ENCODE measurements at places on chromosomes 3 and 15.

DNA sequence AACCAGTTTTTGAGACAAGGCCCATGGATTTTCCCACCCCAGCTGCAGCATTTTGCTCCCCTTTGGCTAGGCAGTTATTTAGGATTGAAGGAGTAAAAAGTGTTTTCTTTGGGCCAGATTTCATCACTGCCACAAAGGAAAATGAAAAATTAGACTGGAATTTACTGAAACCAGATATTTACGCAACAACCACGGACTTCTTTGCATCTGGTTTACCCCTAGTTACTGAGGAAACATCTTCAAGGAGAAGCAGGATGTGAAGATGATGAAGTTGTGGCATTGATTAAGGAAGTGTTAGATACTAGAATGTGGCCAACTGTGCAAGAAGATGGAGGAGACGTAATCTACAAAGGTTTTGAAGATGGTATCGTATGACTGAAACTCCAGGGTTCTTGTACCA, 165.2 kb upstream of the MYRIP start:
- no peak for DNase-seq

DNA sequence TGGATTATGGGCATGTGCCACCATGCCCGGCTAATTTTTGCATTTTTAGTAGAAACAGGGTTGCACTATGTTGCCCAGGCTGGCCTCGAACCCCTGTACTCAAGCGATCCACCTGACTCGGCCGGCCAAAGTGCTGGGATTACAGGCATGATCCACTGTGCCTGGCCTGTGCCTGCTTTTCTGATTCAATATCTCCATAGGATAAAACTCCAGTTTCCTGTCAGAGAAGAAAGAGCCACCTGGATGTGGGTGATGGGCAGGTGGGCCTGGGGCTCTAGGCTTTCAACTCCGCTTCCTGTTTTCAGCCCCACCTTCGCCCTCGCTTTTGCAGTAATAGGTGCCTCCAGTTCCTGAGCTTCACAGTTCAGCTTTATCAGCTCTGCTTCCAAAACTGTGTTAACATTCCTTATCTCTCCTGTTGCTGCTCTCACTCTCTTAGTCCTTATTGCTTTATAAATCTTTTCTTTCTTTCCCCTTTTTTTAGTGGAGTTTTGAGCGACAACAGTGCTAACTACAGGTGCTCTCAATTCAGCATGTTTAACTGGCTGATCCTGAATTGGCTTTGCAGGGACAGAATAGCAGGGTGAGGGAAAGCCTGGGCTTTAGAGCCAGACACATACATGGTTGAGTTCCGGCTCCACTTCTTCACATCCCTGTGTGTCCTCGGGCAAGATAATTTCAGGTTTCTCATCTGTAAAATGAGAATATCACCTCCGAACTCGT, 21.1 kb upstream of the PDE8A start:
- DNase-seq, result no peak

- DNase-seq, result no peak
These were observed 925.7 kb downstream of the EPHA3 start for GRCh38 chr3:90032980-90033641.

DNA sequence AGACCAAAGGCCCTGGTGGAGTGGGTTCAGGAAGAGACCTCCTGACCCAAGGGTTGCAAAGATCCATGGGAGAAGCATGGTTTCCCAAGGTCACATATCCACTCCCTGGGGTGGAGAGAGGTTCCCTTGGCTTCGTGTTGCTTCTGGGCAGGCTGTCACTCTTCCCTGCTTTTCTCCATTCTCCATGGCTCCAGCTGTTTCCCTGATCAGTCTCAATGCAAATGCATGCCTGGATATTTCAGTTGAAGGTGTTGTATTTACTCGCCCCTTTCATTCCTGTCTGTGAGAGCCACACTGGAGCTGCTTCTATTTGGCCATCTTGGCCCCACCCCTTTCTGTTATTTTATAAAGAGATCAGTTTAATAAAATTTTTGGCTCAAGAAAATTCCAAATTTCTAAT, 95.0 kb upstream of the PLSCR4 start:
- DNase-seq, result no peak

GRCh38 chr3:32004113-32004765, 22.7 kb downstream of the ZNF860 start:
- no peak for DNase-seq

GRCh38 chr15:52144656-52145178, 32.1 kb upstream of the BCL2L10 start:
- no peak for DNase-seq

DNA sequence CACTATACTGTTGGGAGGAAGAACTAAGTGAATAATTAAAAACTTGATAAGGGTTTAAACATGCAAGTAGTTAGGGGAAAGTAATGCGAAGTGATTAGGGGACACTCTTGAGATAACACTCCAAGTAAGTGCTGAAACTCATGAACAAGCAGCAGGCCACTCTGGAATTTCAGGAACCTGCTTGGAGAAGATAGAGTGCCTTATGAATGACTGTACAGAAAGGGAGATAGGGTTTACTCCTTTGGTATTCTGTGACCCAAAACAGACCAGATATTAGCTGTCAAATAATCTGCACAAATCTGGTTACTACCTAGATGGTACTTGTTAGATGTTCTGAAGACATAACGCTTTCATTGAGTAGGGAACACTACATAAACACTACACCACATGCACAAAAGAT, 85.6 kb downstream of the FRMD4B start:
- DNase-seq, result no peak

- DNase-seq, result no peak
These were observed 150.9 kb downstream of the CNTN3 start for GRCh38 chr3:74463515-74463914.

- no peak for DNase-seq
These were observed 22.8 kb downstream of the EIF4E3 start for GRCh38 chr3:71702131-71703024.

DNA sequence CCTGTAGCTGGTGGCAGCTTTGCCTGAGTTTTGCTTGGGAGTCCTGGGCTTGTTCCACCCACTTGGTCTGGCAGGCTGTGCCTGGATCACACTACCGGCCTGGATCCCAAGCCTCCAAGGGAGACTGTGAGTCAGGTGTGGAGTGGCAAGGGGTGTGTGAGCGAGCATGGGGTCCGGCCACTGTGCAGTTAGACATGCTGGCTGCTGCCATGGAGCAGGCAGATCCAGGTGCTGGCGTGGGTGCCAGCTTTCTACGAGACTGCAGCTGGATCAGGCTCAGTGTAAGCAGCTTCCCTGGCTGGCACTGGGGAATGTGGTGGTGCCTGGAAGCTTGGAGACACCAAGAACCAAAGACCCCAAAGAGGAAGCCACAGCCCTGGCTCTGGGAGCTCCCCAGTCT, 102.0 kb upstream of the BNIP2 start:
- DNase-seq, result no peak

- DNase-seq, result no peak
These were observed 42.3 kb downstream of the CPN2 start for GRCh38 chr3:194308601-194309449.

- no peak for DNase-seq
These were observed 46.0 kb downstream of the KLF13 start for GRCh38 chr15:31372635-31373091.

DNA sequence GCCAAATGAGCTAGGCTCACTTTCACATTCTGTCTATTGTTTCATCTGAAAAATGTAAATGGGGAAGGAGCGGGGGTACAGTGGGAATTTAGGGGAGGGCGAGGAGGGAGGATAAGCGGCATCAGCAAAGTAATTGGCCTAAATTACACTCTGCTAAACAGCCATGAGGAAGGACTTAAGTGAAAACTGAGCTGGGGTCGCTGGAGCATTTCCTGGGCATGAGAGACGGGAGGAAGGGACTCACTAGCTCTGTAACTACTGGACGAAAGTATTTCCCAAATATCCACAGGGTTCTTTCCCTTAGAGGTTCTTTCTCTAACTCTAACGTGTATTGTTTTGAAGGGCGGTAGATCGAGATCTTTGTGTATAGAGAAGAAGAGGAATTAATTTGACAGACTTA, 418.0 kb downstream of the SOX2 start:
- DNase-seq, result no peak

DNA sequence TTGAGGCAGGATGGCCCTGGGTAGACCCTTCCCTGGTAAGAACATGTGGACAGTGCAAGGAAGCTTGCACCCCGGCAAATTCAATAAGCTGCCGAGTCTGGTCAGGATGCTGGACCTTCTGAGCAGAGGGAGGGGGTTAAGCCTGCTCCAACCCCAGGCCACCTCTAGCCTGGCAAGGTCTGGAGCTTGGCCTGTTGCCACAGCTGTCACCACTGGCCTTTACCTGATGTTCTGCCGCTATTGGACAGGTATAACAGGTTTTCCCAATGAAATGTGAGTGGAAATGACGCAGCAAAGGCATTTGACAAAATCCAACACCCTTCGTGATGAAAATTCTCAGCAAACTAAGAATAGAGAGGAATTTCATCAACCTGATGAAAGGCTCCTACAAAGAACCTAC, 699 bp upstream of the MESP1 start:
- no peak for DNase-seq

DNA sequence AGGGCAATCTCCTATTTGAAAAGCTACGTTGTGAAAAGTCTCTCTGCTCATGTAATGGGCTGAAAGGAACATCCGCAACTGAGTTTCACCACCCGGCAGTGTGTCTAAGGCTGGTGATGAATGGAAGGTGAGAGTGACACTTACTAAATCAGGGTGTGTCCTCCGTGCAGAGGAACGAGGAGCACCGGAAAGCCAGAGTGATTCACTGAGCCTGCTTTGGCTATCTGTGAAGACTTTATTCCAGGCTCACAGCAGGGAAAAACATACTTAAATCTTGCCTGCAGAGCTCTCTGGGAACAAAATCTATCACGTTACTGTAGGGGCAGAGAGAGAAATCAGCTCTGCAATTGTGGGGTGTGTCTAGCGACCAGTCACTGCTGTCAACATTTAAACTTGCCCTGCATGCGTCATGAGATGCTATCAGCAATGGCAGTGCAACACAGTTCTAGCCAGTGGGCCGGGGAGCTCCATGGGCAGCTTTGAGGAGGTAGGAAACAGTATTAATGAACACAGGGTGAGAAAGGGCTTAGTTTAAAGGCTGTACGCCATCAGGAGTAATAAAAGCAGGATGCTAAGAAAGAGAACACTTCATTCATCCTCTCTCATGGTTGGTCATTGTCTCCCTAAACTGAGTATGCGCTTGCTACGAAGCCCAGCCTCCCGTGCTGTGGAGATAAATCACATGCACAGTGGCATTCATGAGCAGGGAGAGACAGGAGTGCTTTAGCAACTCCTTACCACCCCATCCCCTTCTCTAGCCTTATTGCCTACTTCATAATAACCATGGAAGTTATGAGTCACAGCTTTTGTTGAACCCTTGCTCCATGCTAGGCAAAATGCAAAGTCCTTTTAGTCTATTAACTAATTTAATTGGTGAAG, 542.7 kb upstream of the ADAMTS9 start:
- DNase-seq, result no peak

DNA sequence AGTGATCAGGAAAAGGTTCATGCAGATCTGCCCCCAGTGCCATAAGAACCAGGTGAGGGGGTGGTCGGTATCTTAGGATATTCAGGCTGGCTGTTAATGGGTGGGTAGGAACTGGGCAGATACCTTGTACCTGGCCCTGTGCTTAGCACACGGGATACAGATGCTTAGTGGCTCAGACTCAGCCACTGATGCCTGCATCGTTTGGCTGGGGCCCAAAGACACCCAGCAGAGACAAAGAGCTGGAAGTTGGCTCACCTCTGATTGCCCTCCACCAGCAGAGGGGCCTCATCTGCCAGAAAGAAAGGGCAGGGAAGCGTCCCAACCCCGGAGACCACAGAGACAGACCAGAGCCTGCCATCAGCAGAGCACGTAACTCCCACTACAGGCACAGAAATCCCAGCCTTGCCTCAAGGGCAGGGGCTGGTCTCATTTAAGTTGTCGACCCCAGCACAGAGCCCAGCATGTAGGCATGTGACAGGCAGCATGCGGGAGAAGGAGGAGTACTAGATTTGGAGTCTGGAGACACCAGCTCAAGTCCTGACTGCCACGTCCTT, 64.1 kb upstream of the SLC6A1 start:
- no peak for DNase-seq

DNA sequence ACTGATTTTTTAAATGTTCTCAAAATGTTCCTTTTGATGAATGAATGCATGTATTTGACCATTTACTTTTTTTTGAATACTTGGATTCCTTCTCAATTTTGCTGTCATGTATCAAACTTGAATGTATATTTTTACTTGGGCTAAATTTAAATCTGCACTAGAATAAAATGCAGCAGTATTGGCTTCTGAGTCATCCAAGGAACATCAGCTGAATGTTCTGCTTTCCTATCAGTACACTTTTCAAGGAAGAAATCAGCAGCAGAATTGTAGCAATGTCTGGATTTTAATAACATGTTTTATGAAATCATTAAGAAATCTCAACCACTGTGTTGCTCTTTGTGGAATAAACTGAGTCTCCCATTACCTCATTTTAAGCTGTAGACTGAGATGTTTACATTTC, 57.0 kb upstream of the COL6A6 start:
- DNase-seq, result no peak

DNA sequence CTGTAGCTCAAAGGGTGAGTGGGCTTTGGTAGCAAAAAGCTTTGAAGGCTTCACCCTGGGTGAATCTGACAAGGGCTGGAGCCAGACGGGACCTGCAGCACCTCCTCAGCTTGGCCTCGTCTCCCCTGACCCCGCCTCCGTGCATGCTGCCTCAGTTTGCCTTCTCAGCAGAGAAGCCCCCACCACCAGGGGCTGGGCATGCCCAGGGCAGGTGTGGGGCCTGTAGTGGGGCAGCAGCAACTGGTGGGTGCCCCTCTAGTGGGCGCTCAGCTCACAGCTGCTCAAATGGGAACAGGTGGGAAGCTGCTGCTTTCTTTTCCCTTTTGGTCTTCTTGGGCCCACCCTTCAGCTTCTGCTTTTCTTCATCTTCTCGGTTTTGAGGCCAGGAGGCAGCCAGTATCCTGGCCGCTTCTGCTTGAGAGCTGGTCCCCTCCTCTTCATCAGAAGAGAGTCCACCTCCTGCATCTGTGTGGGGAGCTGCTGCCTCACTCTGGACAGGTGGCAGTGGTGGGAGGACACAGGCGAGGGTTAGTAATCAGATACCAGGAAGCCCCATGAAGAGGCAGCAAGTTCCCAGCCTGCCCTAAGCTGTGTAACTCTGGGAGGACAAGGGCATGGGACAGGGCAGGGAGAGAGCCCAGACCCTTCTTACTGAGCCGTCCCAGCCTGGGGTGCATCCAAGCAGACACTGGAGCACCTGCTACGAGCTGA, 21.0 kb downstream of the TMEM43 start:
- no peak for DNase-seq

DNA sequence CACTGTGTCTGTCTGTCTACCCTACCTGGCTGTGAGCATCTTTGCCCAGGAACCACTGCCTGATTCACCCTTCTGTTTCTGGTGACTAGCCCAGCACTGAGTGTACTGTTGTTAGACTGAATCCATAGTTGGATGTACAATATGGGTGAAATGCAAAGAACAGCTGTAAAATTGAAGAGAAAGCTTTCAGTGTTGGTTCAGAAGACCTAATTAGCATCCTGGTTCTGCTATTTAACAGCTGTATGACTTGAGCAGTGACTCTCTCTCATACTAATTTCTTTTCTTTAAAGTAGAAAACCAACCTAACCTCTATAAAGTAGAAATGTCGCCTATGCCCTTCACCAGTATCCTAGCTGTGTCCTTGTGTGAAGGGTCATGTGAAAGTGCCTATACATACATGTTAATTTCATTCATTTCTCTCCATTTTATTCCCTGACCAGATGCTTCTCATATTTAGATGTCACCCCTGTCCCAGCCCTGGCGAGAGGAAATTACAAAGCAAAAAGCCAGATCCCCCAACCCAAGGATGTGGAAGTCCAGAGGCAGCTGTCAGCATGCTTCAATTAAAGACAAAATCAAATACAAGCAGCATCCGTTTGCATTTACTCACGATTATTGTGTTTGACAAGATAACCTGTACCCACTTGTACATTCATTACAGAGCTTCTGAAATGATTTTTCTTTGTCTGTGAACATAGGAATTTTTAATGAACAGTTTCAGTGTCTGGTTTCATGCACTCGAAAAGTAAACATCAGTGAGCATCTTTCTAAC, 305.7 kb upstream of the ICE2 start:
- no peak for DNase-seq

All from stimulated activated CD8-positive, alpha-beta memory T cell treated with anti-CD3 and anti-CD28 coated beads, Interleukin-15, amount 100 ng/mL, for 48 hours (primary cell).